ENCODE measurements at places on chromosomes 7 and 10. TPM values are rescaled to one million over a fixed set of nuclear protein-coding genes. Genes with fewer than 3 reads are reported as not detected.

Gene CAMK2B
- 94.5 TPM for total RNA-seq

Gene CNOT4
- 39.8 TPM for total RNA-seq

Gene SRRM3
- 16.9 TPM for total RNA-seq

Gene NPFFR1
- total RNA-seq = 1.3 TPM

Gene GHRHR
- total RNA-seq = not detected

Gene PDAP1
- total RNA-seq = 23.5 TPM

Gene LRRD1
- 3.8 TPM for total RNA-seq

Gene STK17A
- 15.0 TPM for total RNA-seq

Gene CFAP58
- 0.94 TPM for total RNA-seq

Gene CALML5
- total RNA-seq = not detected

Gene HDAC9
- 195 TPM for total RNA-seq

Gene NKX6-2
- not detected for total RNA-seq

Gene CTTNBP2
- total RNA-seq = 145 TPM

Gene OR13A1
- 0.63 TPM for total RNA-seq

Gene ZNF467
- total RNA-seq = 1.3 TPM

Gene EPHA1
- not detected for total RNA-seq

Gene GPR158
- 7.8 TPM for total RNA-seq

Gene TAS2R5
- 13.5 TPM for total RNA-seq

Gene GLCCI1
- total RNA-seq = 90.8 TPM

Gene OPN1SW
- total RNA-seq = not detected

Gene CALHM1
- not detected for total RNA-seq

Gene ANLN
- total RNA-seq = 23.5 TPM

Gene CAV2
- total RNA-seq = 9.1 TPM

Gene GBX1
- total RNA-seq = not detected

Gene PNPLA8
- total RNA-seq = 63.9 TPM

Gene EN2
- total RNA-seq = not detected

Gene FAM24A
- total RNA-seq = not detected

Gene LEP
- not detected for total RNA-seq

Gene ATP5F1C
- 258 TPM for total RNA-seq

Gene AZGP1
- not detected for total RNA-seq

Gene CCL26
- not detected for total RNA-seq

Gene TYW1B
- 5.3 TPM for total RNA-seq

Gene SLC26A5
- total RNA-seq = 0.31 TPM

Gene CALCR
- total RNA-seq = not detected

Gene ANKRD30A
- total RNA-seq = not detected

Gene CADPS2
- 10.0 TPM for total RNA-seq

Gene HOXA6
- not detected for total RNA-seq

Gene NPVF
- total RNA-seq = not detected

Gene NYAP1
- total RNA-seq = 38.5 TPM

Gene NSUN5
- 15.7 TPM for total RNA-seq

Gene KLHDC10
- total RNA-seq = 87.3 TPM

Gene DCLRE1A
- 15.3 TPM for total RNA-seq

Gene GNG11
- 3.8 TPM for total RNA-seq

Gene HGF
- total RNA-seq = 8.8 TPM

Gene PLEKHS1
- total RNA-seq = not detected

Gene TSPAN33
- 5.6 TPM for total RNA-seq

Gene FFAR4
- not detected for total RNA-seq

Gene CCT6A
- total RNA-seq = 170 TPM

Gene FOXP2
- total RNA-seq = 36.0 TPM

Gene CHRM2
- total RNA-seq = 13.8 TPM

Gene PTEN
- 293 TPM for total RNA-seq

Gene KCNMA1
- 120 TPM for total RNA-seq

Gene HABP2
- not detected for total RNA-seq

Gene GPR141
- not detected for total RNA-seq
